ENCODE measurements at places on chromosomes 2 and 18.

GRCh38 chr2:159562248-159562647 lies 54.1 kb downstream of the BAZ2B start:
- DNase-seq = no peak

GRCh38 chr2:21270083-21270491 lies 146.3 kb downstream of the TDRD15 start:
- no peak for DNase-seq

- DNase-seq = no peak
Observed at GRCh38 chr18:70452501-70452900, 163.7 kb downstream of the SOCS6 start.

- DNase-seq = no peak
Observed at GRCh38 chr2:120710256-120710655, 25.4 kb upstream of the GLI2 start.

DNA sequence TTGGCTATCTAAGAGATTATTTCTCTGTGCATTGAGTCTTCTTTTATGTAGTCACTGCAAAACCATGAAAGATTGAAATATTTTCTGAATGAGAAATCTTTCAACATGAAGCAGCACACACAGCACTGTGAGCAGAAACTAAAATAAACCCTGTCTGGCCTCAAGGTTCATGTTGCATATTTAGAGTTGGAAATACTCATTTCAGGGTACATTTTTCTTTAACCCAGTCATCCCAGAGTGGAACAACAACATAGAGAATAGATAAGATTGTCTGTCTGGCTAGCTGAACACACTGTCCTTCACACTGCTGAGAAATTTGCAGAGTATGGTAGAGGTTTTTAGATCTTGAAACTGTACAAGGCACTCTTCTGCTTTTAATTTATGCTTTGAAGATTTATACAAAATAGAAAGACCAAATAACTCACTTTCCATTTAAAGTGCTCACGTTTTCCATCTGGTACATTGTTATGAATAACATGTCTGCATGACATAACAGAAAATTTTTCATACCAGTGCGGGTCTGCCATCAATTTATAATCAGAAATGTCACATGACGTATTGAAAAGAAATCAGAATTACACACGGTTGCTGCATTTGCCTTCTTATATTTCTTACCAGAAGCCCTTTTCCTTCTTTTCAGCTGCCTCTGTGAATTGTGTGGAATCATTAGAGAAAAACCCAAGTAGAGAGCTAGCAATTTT lies 25.0 kb upstream of the FN1 start:
- no peak for DNase-seq

DNA sequence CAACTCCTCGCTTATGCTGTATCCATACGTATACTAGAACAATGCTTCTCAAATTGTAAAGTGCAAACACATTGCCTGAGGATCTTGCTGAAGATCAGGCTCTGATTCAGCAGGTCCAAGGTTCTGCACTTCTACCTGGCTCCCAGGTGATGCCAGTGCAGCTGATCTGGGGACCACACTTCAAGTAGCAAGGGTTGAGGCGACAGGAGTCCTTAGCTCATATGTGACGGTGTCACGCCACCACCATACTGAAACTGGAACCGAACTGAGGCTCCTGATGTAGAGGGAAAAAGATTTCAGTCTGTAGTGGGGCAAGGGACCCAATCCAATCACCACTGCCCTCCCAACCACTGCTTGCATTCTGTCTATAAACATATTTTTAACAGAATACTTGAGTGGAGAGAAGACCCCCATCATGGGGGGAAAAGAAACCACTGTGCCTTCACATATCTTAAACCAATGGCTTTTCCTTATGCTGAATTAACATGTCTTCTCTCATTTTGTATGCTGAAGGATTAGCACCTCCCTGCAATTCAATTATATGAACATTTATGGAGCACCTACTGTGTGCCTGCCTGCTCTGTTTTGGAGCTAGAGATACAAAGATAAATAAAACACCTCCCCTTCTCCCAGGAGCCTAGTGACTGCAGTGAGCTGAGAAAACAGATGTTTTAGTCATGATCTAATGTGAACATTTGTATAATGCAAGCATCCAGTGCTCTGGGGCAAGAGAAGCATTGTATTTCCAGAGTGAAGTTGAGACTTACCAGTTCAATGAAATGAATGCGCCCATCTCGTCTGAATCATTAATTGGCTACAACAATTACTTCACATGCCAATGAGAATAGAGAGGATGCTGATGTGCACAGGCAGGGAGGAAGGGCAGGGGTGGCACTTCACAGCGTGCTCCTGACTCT lies 6.6 kb upstream of the ASAP2 start:
- DNase-seq = no peak

DNA sequence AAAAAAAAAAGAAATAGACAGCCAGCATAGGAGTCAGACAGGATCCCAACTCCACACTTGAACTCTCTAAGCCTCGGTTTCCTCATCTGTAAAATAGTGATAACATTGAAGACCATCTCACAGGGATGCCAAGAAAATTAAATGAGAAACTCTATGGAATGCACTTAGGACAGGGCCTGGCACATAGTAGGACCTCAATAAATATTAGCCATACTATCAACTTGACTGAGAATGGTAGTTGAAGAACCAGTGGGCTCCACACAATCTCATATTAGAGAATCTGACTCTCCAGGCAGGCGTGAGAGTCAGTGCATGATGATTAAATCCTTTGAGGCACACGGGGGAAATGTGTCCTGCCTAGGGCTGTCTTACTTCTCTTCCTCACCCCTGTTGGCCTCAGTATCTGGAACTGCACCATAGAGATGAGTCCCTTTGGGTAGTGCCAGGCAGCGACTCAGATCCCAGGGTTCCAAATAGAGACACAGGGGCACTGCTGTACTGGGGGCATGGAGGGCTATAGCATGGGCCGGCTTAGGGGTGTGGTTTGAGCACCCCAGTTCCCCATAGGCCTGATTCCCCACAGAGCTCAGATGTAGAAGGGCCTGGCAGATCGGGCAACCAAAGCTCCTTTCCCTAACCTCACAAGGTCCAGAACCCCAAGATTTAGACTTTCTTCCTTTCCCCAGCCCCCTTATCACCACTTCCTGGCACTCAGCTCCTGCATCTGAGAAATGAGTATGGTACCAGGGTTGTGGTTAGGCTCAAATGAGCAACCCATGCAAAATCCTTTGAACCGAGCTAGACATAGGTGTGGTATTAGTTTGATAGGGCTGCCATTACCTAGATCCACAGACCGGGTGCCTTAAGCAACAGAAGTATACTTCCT lies 51.3 kb upstream of the CAB39 start:
- no peak for DNase-seq

GRCh38 chr2:138432971-138433370 lies 68.6 kb upstream of the SPOPL start:
- no peak for DNase-seq

DNA sequence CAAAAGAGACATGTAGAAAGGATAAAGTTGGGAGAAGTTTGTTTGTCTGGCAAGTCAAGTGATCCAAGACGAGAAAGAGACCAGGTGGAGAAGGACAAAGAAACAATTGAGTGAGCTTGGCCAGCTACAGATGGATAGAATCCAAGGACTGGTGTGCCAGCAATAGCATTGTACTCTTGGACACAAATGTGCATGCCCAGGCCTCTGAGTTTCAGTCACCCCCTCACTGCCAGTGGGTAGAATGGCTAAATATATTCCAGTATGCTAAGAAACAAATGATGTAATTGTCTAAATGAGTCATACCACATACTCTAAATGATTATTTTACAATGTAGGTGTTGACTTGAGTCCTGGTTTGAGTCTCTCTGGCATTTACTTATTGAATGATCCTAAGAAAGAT lies 881.3 kb downstream of the LRRTM4 start:
- no peak for DNase-seq

DNA sequence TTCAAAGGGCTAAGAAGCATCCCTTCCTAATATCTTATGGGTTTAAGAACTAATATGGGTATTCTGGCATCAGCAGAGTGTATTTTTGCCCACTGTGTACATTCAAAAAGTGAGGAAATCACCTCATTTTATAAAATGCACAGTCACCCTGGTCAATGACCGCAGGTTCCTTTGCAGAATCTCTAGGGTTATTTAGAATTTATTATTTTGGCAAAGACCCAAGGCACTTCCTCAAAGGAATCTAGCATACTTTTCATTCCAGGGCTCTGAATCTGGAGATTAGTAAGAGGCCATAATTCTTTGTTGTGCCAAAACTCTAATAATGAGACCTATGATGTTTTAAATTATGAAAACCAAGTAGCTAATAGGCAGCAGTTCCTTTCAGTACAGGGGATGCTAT lies 27.2 kb upstream of the CDH2 start:
- no peak for DNase-seq

DNA sequence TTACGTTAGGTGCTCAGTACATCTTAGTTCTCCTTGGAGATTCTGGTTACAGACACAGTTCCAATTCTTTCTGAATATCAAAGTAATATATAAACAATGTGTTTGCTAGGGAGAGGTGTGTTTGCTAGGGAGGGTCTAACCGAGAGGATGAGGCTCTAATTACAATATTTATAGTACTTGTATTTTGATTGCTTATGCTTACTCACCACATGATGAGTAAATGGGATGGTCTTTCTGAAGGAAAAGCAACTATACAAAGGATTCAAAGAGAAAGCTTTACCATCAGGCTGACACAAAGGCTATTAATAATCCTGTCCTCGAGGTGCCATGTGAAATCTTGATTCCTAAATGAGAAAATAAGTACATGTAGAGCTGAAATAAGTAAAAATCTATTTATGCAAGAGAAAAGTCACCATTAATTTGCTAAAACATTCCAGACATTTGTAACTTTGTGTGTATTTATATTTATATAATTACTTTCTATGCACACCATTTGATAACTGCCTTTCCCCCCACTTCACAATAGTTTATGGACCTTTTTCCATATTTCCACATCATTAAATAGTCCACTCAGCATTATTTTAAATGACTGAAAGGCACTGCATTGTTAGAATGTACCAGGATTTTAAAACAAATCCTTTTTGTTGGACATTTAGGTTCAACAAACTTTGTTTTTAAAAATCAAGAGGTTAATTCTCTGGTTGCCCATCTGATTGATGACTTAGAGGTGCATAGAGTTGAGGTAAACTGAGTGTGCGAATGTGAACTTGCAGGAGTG lies 94.5 kb upstream of the FN1 start:
- DNase-seq = no peak

DNA sequence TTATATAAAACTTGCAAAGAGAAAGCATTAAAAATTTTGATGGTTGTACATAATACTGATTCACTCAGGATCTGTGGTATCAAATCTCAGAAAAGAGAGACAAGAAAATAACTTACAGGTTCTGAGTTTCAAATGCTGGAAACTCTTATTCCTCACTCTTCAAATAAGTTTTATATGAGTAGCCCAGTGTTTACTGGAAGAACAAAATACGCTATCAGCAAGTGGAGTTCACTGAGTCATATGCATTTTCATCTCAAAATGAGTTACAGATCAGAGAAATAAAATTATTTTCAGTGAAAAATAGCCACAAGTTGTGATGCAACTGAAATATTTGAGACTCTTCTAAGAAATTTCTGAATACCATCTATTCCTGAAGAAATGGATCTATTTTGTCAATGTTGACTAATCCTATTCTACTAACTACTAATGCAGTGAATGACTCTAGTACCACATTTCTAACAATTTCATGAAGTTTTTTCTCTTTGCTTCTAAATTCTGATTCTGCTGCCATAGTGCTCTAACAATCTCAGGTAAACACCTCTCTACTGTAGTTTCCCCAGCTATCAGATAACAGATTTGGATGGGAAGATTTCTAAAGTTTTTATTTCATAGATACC lies 391.7 kb downstream of the ZEB2 start:
- DNase-seq = no peak

DNA sequence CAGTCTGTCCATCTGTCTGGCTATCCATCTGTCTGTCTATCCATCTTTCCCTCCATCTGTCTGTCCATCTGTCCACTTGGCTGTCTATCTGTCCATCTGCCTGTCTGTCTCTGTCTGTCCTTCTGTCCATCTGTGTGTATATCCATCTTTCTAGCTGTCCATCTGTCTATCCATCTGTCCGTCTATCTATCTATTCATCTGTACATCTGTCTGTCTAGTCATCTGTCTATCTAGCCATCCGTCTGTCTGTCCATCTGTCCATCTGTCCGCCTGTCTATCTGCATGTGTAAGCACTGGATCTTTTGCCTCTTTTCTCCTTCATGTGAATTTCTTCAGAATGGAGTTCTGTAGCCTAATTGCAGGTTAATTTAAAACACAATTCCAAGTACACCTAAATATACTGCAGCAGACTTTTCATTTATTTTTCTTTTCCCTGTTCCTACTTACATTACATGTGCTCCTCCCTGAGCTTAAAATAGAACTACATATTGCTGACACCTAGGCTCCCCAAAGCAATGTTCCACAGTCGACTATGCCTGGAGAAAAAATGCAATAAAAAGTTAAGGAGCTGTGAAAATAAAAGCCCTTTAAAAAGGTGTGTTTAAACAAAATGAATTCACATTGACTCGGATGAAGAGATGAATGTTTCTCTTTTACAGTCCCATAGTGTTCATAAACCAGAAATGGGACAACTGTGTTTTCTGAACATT lies 37.4 kb upstream of the TXNDC2 start:
- DNase-seq = no peak

DNA sequence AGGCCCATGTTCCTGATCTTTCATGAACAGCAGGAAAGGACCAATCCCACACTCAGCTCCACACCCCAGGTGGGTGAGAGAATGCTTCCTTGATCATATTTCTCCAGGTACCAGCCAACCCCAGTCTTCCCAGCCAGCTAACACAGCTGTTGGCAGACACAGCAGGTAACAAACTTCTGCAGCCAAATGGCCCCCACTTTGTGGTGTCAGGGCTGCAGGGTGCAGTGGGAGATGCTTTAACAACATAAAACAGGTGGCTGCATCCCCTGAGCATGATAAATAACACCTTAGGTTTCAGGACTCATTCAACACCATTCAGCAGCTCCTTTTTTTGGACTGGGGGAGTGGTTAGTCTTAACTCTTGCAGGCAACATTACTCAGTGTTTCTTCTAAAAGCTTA lies 76.7 kb upstream of the ACAA2 start:
- no peak for DNase-seq

GRCh38 chr2:142310530-142310929 lies 179.7 kb upstream of the LRP1B start:
- no peak for DNase-seq

GRCh38 chr2:71190656-71191569 lies 36.0 kb downstream of the PAIP2B start:
- no peak for DNase-seq

DNA sequence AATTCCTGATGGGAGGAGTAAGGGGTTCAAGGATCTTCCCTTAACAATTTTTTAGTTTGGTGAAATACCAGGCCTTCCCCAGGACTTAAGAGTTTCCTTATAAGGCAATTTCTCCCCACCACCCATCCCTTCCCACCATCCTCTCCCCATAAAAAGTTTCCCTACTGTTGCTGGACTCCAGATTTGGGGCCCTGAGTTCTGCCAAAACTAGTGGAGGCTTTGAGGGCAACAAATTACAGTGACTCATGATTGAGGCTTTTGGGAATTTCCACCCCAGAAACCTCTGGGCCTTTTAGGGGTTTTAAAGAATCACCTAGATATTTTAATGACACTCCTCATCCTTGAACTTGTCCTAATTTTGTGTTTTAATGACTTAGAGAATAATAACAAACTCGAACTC lies 14.3 kb upstream of the EN1 start:
- DNase-seq = no peak

GRCh38 chr2:176747506-176747905 lies 465.1 kb upstream of the HNRNPA3 start:
- DNase-seq = no peak
